ENCODE measurements at places on chromosomes 5 and 9.

- no peak for DNase-seq
Measured at GRCh38 chr9:97511655-97512427, 10.4 kb downstream of the TMOD1 start.

- no peak for DNase-seq
Measured at GRCh38 chr5:27821681-27822080, 783.3 kb upstream of the CDH9 start.

GRCh38 chr5:96326902-96327301, 106.1 kb downstream of the PCSK1 start:
- DNase-seq: no peak

DNA sequence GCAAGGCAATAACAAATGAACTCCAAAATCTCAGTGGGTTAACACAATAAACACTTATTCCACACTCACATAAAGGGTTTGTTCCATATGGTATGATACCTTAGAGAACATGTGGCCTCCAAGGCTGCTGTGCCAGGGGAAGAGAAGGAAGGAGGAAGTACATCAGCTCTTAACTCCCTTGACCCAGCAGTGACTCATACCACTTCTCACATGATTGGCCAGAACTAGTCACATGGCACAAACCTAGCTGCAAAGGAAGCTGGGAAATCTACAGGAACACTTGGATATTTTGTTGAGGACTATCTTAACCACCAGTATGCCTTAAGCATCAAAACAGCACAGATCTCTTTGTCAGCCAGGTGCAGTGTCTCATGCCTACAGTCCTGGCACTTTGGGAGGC, 99.3 kb downstream of the SLIT3 start:
- no peak for DNase-seq

GRCh38 chr5:153592081-153592480, 101.6 kb downstream of the GRIA1 start:
- no peak for DNase-seq

DNA sequence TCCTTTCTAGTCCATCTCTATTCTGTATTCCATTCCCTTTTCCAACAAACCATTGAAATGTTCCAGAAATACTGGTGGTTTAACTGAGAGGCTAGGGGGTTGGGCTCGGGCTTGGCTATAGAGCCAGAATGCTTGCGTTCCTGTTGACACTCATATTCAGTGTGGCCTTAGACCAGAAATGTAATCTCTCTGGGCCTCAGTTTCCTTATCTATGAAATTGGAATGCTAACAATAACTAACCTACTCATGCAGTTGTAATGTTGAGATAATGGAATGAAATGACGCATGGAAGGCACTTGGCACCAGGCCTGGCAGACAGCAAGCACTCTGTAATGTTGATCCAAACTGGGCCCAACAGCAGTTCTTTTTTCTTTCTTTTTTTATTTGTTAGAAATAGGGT, 26.8 kb downstream of the JADE2 start:
- no peak for DNase-seq
